ENCODE measurements at places on chromosomes 16 and 17.

DNA sequence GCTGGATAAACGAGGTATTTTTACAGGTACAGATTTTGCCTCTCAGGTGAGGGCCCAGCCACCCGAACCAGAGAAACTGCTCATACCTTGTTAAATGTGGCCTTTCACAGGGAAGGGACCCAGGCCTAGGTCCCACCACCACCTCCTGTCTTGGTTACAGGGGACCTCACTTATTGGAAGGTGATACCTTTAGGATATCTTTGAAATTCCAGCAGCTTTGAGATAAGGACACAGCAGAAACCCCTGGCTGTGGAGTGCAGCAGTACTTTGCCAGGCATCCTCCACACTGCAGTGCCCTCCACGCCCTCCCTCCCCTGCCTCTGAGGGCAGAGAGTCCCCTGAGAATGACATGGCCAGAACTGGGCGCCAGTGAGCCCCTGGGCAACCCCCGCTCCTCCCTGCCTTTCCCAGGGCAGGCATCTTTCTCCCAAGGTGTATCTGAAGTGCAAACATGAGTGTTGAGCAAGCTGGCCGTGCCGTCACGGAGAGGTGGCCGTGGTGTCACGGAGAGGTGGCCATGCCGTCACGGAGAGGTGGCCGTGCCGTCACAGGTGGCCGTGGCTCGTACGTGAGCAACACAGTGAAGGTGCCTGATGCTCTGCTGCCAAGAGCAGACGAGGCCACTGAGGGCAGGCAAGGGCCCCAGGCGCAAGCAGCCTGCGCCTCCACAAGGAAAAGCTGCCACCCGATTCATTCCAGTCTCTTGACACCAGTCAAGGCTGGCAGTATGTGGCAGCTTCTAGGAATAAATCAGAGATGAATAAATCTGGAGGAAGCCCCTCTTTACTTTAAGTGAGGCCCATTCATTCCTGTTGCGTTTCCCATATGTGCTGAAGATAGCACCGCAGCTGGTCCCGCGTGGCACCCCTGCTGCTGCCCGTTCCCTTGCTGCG is 134.5 kb upstream of the CHMP6 start:
- no peak for DNase-seq

GRCh38 chr17:80996422-80997305 is 5.0 kb downstream of the CHMP6 start:
- DNase-seq, result no peak

DNA sequence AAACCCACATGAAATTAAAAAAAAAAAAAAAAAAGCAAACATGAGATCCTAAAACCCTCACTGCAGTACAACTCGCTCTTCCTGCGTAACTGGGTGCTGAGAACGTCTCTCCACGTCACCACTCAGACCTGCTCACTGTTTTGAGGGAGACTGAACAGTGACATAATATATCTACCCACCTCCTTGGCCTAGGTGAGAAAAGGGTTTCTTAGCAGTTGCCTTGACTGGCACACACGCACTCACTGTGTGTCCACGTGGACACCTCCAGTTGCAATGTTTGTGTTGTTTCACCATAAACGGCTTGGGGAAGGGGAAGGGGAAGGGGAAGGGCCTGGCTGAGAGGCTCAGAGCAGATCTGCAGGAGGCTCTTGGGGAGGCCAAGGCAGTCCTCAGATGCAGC is 32.0 kb downstream of the FANCA start:
- DNase-seq, result no peak

DNA sequence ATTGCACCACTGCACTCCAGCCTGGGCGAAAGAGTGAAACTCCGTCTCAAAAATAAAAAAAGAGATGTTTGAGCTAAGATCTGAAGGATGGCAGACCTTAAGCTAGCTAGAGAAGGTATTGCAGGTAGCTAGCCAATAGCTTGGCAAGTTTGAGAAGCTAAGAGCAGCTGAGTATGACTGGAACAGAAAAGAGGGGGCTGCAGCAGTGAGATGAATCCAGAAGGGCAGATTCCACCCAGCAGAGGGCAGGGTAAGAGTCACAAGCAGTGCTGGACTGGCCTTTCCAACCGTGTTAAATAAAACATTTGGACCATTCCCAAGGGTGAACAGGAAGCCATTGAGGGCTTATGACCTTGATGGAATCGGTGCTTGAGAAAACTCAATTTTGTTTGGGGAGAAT is 5.7 kb upstream of the PHAF1 start:
- peak; percentile 19 for DNase-seq

DNA sequence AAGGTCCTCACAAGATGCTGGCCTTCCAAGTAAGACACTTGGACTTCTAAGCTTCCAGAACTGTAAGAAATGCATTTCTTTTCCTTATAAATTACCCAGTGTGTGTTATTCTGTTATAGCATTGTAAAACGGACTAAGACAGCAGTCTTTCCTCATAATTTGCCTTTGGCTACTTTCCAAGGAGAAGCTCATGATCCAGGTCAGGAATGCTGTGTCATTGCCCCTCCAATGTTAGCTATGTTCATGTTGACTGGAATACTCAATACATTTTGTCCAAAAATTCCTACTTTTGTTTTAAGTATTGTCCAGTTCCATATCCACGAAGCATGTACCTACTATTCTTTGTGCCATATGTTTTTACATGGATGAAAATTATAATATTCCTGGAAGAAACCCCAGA is 234.6 kb downstream of the HS3ST3A1 start:
- DNase-seq, result no peak

GRCh38 chr17:14748036-14748710 is 447.3 kb downstream of the HS3ST3B1 start:
- DNase-seq, result no peak

- DNase-seq, result no peak
Measured at GRCh38 chr16:23952128-23952970, 116.6 kb downstream of the PRKCB start.

DNA sequence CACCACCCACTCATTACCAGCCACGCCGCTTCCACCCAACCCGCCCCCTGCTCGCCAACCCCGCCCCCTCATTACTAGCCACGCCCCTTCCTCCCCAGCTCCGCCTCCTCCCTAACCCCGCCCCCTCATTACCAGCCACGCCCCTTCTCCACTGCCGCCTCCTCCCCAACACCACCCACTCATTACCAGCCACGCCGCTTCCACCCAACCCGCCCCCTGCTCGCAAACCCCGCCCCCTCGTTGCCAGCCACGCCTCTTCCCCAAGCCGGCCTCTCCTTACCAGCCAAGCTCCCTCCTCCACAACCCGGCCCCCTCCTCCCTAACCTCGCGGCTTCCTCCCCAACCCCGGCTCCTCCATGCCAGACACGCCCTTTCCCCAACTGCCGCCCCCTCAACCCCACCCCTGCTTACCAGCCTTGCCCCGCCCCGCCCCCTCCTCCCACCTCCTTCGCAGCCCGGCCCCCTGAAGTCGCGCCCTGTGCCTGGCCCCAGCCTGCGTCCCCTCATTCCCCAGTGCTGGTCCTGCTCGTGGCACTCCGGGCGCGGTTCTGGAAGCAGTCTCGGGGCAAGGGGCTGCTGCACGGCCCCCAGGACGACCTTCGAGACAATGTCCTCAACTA is 7.3 kb downstream of the SLC22A31 start:
- DNase-seq, result no peak

GRCh38 chr17:6240001-6240400 is 169.8 kb downstream of the WSCD1 start:
- no peak for DNase-seq

DNA sequence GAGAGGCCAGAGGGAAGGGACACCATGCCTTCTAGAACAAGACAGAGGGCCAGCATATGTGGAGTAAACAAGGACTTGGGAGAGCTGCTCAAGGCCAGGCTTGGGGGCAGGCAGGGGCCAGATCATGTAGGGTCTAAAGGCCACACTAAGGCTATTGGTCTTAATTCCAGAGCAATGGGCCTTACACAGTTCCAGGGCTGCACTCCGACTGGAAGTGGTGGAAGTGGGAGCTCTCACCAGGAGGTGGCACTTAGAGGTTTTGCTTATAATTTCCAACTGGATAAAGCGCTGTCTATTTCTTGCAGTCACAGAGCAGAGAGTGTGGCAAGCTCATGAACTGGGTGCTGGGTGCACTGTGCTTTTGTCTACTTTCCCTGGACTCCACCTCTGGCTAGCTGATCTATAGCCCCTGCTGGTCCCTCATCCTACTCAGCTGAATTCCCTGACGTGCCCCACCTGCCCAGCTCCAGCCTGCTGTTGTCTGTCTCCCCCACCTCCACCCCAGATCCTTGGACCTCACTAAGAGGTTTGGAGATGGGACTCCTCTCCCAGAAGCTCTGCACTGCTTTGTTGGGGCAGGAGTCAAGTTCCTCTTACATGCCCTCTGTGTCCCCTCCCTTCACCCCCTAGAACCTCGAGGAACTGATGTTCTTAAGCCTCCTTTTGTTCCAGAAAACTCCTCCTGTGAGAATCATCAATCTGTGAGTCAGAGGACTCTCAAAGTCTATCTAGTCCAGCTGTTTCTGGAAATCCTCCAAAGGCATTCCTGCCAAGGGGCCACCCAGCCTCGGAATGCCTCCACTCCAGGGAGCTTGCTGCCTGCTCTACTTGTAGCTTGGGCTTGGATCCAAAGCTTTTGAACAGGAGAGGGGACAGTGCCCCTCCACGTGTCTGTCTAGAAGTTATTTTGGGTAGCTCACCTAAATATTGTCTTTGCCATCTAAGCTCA is 48.1 kb upstream of the KSR1 start:
- peak; percentile 61 for DNase-seq

DNA sequence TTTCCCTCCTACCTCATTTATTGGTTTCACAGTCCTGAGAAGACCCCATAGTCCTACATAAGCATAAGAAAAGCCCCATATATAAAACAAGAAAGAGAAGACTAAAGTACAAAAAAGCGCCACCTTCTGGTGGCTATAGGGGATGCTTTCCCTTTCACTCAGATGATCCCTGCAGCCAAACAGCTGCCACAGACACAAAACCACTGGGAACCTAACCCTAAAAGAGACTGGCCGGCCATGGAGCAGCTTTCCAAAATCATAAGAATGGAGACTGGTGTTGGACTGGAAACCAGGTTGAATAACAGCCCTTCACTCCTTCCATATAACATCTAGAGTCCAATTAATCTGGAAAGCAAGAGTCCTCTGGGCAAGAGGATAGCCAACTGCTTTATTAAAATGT is 11.4 kb downstream of the DYNC1LI2 start:
- peak; percentile 2 for DNase-seq

DNA sequence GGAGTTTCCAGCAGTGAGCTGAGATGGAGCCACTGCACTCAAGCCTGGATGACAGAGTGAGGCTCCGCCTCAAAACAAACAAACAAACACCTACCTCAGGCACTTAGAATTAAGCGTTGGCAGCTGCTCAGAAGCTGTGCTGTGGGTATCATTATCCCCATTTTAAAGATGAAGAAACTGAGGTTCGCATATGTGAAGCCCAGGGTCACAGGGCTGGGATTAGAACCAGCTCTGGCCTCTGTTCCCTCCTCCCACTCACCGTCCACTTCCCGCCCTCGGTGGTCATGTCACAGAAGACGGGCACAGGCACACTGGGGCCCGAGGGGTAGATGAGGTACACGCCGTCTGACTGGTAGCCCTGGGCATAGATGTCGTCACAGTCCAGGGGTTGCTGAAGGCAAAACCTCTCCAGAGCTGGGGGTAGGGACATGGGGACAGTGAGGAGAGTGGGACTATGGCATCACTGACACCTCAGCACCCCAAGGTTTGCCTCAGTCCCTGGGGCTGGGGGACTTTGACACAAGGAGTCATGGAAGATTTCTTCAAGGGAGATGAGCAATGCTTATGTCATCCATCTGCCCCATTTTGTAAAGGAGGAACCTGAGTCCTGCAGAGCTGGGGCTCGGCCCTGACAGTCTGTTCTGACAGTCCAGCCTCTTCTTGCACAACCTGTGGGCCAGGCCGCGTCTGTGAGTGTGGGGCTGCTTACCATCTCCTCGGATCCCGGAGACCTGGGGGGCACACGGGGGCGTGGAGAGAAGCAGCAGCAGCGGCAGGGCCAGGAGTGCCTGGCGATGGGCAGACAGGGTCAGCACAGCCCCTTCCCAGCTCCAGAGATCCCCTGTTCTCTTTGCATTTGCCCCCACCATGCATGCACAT is 700 bp downstream of the MFAP4 start:
- DNase-seq, result peak; percentile 12

- DNase-seq, result no peak
Measured at GRCh38 chr17:50582741-50583140, 22.2 kb downstream of the CACNA1G start.

DNA sequence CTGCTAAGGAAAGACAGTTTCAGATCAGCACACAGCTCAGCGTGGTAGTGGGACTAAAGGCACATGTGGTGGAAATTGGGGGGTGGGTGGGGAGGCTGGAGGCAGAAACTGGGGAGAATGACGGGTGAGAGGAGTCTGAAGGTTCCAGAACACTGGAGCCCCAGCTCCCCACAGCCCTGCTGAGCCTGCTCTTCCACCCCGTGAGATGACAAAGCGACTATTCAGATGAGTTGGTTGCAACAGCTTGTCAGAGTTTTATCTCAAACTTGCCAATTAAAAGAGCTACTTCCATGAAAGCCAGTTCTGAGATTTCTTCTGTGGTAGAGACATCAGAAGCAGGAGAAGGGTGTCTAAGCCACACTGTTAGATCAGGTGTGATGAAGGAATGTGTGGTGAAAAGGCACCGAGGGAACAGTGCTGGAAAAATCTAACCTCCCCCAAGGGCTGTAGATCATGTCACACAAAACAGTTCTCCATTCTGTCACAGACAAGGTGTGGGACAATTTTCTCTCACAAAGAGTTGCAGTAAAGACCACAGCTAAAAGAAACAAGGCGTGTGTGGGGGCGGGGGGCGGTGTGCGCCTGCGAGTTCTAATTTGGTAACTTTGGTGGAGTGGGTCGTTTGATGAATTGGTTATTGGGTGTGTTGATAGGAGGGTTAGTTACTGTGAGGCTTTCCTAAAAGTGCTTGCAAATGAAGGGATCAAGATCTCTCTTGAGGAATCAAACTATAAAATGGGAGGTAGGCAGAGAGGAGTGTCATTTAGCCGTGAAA is 39.0 kb downstream of the CCDC182 start:
- no peak for DNase-seq

DNA sequence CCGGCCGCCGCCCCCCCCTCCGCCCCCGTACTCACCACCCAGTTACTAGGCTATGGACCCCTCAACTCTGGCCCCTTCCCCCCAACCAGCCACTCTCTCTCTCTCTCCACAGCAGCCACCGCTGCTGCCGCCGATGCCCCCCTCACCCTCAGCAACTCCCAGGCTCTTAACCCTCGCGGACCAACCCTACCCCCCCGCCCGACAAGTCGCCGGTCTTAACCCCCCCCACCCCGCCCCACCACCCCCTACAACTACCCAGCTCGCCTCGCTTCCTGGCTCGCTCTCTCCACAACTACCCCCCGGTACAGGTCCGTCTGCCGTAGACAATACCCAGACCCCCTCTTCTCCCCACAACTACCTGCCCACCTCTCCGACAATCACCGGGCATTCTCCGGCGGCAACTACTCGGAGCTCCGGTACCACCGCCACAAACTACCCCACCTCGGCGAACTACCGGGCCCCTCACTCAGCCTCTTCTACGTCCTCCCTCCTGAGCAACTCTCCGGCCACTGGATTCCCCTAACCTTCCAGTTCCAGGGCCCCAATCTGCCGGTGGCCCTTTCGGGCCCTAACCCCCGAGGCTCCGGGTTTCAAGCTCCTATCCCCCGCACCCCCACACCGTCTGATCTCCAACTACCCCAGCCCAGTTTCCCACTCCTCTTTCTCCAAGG is 702 bp downstream of the PHF23 start:
- DNase-seq, result no peak

- peak; percentile 43 for DNase-seq
Measured at GRCh38 chr17:78920528-78920927, 4.7 kb downstream of the TIMP2 start.

- no peak for DNase-seq
Measured at GRCh38 chr17:21019976-21020586, 22.7 kb downstream of the USP22 start.

GRCh38 chr16:67842509-67843342 is 606 bp downstream of the THAP11 start:
- DNase-seq, result peak; percentile 7
